ENCODE measurements at places on chromosomes 13 and 19.

DNA sequence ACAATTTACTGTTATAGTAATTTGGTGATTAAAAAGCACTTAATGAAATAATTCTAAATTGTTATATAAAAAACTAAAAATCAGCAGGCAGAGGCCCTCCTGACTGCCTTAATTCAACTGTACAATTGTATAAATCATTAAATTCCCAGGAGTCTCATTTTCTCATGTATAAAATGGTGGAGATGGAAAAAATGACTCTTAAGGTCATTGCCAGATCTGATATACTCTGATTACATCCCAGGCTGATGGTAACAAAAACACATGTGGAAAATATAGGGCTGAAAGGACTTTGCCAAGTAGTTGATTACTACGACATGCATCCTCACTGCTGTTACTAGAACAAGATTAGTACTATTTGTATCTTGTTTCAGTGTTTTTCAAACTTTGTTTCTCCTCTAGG lies 1020.0 kb upstream of the SLC10A2 start:
- no peak for DNase-seq

GRCh38 chr19:12485052-12485416 lies 418 bp upstream of the ZNF709 start:
- no peak for DNase-seq

GRCh38 chr13:53631511-53631910 lies 602.9 kb downstream of the OLFM4 start:
- no peak for DNase-seq

DNA sequence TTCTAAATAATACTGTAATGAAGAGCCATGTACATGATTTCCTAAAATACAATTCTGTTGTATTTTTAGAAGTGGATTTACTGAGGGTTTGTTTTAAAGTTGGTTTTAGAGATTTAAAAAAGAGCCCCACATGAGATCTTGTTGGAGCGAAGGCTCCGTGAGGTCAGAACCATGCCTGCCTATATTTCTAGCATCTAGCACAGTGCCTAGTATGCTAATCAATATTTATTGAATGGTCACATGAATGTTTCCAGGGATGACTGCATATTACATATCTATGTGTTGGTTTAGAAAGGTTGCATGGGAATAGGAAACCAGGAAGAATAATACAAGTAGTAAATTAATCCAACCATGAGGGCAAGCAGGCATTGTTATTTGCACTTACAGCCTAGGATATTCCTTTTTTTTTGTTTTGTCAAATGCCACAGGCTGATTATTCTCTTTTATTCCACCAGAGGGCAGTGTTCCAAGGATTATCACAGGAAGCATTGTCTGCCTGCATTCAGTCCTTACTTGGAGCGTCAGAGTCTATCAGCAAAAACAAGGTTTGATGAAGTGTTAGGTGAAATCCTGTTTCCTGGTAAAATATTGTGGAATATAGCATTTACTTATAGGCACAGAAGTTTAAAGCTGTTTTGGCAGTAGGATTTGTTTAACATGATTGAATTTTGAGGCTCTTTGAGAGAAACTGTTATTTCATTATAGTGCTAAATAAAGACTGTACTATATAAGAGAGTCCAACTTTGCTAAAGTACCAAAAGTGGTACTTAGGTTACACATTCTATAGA lies 46.8 kb downstream of the COG3 start:
- DNase-seq: peak; percentile 79

DNA sequence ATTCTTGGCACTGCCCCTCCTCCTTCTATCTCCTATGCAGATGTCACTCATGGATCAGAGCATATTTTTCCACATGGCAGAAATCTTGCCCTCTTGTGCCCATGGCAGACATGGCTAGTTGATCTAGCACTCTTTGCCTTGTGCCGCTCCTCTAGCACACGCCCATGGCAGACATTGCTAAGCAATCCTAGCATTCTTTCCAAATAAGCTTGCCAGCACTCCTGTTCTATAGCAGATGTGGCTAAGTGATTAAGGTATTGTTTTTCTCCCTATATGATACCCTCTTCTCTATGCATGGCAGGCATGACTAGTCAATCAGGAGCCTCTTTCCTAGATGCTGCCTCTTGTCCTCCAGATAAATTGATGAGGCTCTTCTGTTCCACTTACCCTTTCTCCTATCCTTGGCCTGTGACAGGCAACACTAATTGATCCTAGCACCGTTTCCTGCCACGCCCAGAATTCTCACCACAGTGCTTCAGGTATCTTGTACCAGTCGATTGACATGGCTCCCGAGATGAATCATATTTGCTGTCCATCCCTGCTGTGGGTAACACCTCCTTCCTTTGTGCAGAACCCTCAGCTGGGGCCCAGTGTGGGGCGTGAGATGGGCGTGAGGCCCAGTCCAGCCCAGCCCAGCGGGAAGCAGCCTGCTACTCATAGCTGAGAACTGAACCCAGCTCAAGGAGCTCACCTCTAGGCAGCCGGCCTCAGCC lies 26.9 kb downstream of the TMED1 start:
- no peak for DNase-seq

GRCh38 chr19:39158646-39159260 lies 33.2 kb downstream of the PAK4 start:
- DNase-seq: no peak

DNA sequence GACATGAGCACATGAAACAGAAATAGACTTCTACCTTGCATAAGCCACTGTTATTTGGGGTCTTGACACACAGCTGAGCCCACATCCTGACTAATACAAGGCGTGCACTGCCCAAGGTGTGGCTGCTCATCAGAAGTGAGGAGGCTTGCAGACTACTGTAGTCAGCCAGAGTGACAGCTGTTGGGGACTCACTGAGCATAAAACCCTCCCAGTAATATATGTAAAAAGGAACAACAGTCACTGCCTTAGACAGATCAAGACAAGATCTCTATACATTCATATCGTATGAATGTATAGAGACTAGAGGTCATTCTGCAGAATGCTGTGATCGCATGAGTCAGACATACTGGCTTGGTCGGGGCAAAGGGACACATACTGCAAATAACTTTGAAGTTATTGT lies 4.1 kb upstream of the C1QTNF9B start:
- DNase-seq: no peak

DNA sequence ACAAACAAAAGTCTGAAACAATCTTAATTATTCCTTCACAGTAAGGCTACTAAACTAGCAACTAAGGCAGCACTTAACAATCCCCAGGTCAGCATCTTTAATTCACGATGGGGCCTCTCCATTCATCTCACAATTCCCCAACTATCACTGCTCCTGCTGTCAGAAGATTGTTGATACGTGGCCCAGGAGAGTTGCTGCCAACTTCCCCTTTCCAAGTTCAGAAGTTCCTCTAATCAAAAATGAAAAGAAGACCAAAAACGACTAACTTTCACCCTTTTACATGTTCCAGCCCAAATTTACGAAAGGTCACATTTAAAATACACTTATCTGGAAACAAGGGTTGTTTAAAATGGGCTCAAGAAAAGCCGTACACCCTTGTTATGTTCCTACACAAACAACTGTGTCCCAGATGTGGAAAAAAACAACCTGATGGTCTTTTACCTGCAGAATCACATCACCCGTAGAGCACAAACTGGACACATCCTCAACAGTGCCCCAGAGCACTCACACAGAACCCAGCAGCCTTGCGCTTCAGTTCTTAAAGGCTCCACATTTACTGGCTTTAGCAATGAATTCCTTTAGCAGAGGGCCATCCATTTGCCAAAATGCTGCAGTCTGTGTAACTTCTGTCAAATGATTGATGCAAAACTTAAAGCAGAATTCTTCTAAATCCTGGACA lies 38.0 kb downstream of the PHF11 start:
- no peak for DNase-seq

DNA sequence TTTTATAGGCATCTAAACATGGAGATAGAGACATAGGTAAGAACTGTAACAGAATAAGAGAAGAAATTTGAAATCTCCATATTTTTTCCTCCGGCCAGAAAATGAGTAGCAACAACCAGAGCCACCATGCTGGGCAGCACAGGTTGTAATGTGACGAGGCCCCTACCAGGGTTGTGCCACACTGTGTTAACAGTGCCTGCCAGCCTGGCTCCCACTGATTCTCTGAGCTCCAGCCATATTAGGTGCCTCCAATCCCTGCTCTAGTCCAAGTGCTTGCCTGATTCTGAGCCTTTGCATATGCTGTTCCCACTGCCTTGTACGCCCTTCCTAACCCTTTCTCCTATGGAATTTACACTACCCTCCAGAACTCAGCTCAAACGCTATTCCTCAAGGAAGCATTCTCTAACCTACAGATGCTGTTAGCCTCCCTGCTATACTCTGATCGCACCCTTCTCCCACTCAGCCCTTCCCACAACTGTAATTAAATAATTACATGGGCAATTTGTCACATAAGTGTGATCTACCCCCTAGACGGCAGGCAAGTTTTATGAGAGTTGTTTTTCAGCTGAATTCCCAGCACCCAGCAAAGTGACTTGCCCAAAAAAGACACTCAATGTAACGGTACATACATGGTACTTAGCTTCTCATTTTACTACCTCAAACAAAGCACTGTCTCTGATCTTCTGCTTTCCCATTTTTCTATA lies 37.6 kb upstream of the STARD13 start:
- DNase-seq: no peak

DNA sequence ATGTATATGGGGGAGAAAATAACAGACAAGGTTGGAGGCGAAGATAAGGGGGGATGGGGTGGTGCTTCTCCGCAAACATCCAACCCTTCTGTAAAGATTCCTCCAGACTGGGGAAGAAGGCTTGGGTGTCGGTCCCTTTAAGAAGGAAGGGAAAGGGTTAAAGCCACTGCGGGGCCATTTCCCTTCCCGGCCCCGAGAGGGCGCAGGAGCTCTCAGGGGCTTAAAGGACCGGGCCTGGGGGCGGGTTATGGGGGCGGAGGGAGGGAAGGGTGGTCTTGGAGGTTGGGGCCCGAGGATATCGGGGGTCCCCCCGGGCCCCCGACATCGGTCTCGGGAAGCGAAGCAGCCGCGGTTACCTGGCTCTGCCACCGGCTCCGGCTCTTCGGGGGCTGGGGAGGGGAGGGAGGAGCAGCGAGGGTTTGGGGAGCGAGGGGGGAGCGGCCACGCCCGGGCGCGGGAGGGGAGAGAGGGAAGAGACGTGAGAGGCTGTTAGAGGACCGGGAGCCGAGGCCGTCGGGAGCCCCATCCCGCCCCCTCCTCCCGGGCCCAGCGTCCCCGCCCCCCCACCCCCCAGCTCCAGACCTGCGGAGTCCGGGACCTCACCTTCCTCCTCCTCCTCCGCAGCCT lies 2.8 kb downstream of the TNNT1 start:
- DNase-seq: no peak

- DNase-seq: no peak
Measured at GRCh38 chr13:30388406-30389283, 33.6 kb upstream of the UBE2L5 start.

- DNase-seq: no peak
Measured at GRCh38 chr13:111468037-111468959, 147.9 kb downstream of the TEX29 start.

GRCh38 chr19:40599902-40600569 lies 1.1 kb upstream of the LTBP4 start:
- DNase-seq: no peak

DNA sequence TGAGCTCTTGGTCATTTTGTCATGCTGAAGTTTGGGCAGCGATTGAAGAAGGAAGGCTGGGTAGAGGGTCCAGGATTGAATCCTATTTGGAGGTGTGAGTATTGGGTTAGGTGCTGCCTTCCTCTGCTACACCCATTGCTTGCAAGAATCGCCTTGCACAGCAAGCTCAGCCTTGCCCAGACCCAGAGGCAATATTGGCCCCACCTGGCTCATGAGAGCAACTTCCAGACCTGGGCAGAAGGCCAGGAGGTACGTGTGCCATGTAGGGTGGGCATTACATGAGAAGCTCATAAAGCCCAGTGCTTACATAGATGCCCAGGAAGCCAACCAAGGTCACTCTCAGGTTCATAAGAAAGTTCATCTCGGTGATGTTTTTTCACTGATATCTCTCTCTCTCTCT lies 718.0 kb downstream of the EFNB2 start:
- DNase-seq: no peak

- DNase-seq: no peak
Measured at GRCh38 chr13:49927755-49928154, 8.4 kb downstream of the SPRYD7 start.

GRCh38 chr19:2804156-2805004 lies 15.3 kb upstream of the ZNF554 start:
- DNase-seq: no peak

- DNase-seq: no peak
Measured at GRCh38 chr13:52452470-52452869, 2.0 kb upstream of the VPS36 start.

DNA sequence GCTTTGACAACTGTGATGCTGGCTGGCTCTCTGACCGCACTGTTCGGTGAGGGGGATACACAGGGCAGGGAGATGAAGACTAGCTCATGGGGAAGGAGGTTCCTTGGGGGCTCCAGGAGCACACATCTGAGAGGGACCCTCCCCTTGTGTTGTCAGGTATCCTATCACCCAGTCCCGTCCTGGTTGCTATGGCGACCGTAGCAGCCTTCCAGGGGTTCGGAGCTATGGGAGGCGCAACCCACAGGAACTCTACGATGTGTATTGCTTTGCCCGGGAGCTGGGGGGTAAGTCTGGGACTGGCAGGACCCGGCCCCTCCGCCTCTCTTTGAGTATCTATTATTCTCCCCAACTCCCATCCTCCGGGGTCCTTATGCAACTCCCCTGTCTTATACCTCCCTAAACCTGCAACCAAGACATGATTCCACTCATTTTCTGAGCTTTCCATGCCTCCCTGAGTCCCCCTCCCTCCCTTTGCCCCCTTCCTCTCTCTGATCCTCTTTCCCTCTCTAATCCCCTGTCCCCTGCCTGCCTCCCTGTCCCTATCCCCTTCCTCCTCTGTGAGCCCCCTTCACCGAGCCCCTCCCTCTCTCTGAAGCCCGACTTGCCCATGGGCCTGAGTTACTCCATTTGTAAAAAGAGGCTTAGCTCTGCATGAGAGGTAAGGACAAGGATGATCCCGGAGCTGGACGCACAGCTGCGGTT lies 12.5 kb downstream of the NCAN start:
- no peak for DNase-seq

DNA sequence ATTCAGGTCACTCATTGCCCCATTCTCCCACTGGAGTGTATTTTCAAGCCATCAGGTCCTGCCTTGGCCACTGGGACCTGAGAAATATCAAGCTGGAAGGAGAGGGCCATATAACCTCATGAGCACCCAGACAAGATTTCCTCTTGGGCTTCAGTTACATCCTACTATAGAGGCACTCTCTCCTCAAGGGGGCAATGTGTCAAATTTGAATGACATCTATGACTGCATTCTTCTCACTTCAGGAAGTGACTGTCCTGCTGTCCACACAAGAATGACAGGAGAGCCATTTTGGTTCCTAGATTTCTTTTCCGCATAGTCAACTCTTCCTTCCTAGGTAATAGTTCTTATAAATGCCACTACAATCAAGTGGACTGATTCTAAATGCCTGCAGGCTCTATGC lies 416.2 kb downstream of the DIAPH3 start:
- DNase-seq: no peak

GRCh38 chr13:90763476-90764150 lies 583.9 kb upstream of the MIR17HG start:
- no peak for DNase-seq

DNA sequence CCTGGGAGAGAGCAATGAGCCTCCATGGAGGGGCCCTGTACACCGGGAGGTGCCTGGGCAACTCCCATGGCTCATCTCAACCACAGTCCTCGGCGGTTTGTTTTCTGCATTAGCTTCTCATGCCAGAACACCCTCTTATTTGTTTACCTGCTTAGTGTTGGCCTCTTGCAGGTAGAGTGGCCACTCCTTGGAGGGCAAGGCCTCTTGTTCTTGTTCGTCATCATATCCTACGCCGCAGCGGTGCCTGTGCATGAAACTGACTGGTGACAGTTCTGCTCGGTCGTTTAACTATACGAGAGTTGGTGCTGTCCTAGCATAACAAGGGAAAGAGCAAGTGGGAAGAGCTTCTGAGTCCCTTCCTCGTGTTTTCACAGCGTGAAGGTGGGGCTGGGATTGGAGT lies 40.5 kb upstream of the RNF113B start:
- DNase-seq: no peak
